ENCODE measurements at places on chromosomes 2 and 18.

DNA sequence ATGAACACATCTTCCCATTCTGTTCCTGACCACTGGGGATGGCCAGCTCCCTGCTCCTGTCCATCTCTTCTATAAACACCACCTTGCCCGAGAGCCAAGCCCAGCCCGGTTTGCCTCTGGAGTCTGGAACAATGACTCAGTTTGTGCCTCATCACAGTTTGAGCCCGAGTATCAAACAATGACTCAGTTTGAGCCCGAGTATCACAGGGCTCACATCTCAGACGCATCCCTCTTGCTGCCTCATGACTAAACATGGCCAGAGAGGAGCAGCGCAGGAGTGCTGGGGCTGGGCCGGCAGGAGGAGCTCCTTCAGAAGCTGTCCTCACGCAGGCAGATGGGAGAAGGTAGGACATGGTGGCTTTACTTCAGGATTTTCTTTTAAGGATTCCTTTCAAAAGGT is 68.7 kb downstream of the PXDN start:
- DNase-seq = no peak

GRCh38 chr18:80213182-80213581 is 34.1 kb downstream of the PARD6G start:
- no peak for DNase-seq

DNA sequence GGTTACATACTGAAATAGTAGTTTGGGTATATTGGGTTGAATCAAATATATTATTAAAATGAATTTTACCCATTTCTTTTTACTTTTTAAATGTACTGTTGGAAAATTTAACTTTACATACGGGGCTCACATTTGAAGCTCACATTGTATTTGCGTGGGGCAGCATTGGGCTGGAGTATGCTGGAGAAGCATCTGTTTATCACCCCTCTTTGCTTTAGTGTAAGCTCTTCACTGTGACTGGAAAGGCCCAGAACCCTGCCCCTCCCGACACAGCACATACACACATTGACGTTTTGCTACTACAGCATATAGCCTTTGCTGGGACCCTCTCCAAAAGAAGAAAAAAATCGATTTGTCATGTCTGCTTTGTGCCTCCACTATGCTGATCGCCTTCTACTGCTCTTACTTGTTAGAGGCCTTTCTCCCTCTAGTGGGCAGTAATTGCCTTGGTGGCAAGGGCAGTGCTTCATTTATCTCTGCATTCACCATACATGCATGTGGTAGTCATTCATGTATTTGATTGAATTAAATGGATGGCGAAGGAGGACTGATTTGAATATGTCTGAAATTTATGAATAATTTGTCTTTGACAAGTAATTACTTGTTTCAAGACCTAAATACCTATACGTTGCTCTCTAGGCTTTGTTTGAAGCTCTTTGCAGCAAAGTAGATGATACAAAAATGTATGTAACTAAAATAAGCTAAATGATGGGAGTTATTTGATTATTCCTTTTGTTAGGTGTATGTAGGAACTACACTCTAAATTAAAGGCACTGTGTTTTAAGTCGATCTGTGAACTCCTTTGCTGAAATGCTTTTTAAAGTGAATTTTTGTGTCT is 37.4 kb downstream of the VAPA start:
- no peak for DNase-seq

GRCh38 chr2:226176283-226176984 is 623.2 kb downstream of the IRS1 start:
- DNase-seq = no peak

GRCh38 chr2:175518206-175518605 is 336.7 kb upstream of the ATP5MC3 start:
- DNase-seq = no peak

Data from GM12891 (cell line).